ENCODE measurements at places on chromosomes 5 and 9.

DNA sequence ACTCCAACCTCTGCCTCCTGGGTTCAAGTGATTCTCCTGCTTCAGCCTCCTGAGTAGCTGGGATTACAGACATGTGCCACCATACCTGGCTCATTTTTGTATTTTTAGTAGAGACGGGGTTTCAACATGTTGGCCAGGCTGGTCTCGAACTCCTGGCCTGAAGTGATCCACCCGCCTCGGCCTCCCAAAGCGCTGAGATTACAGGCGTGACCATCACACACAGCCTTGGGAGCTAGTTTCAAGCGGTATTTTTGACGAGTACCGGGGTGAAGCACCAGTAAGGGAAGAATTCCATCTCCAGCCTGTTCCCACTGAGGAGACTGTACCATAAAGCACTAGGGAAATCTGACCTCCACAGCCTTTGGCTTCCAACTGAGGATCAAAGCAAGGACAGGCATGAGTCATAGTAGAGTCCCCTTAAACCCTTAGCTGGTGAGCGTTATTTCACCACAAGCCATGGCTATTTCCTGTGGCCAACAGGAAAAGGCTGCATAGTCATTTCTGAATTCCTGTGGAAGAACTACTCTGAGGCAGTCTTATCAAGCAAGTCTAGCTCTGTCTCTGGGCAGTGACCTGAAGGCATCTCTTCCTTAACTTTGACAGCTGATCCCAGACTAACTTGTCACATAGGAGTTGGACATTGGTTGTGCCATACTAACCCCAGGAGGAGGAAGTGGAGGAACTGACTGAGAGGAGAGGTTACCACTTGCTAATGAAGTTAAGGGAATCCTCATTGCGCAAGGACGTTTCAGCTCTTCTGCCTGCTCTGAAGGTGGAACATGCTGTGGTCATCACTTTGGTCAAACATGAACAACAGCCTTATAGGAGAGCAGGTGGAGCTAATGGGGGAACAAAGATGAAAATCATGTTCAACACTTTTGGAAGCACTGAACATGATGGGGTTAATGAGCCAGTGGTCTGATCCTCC, 85.8 kb upstream of the DMRT1 start:
- DNase-seq: peak; percentile 94

- DNase-seq: peak; percentile 51
Measured at GRCh38 chr5:120767178-120767820, 303.2 kb downstream of the PRR16 start.

DNA sequence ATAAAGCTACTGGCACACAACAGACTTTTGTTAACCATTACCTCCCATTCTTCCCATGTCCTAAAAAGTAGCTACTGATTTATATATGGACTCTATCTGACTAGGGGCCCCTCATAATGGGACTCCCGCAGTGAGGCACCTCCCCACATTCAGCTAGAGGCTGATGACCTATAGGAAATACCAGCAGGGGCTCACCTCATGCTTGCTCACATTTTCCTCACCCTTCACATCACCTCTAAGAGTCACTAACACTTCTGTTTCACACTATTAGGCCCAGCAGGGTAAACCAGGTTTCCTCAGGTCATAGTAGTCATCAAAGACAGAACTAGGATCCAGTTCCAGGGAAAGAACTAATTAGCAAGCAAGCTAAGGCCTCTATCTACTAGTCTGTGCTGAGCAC, 60.7 kb downstream of the PRELID2 start:
- DNase-seq: peak; percentile 33

- DNase-seq: peak; percentile 25
Measured at GRCh38 chr9:120393386-120394057, 186.4 kb downstream of the CDK5RAP2 start.

DNA sequence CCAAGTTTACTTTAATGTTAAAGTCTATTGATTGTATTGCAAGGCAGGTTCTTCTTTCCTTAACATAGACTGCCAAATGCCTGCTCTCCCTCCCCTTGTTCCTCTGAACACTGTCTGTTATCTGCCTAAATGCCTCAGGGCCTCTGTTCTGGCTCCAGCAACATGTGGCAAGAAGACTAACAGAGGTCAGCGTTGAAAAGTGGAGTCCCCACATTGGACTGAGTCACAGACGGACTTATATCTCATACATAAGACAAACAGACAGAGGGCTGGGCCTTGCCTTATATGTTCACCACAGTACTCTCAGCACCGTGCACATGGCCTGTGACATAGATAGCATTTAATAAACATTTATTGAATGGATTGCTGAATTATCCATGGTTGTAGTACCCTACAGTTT, 91.4 kb downstream of the TSSK1B start:
- no peak for DNase-seq

DNA sequence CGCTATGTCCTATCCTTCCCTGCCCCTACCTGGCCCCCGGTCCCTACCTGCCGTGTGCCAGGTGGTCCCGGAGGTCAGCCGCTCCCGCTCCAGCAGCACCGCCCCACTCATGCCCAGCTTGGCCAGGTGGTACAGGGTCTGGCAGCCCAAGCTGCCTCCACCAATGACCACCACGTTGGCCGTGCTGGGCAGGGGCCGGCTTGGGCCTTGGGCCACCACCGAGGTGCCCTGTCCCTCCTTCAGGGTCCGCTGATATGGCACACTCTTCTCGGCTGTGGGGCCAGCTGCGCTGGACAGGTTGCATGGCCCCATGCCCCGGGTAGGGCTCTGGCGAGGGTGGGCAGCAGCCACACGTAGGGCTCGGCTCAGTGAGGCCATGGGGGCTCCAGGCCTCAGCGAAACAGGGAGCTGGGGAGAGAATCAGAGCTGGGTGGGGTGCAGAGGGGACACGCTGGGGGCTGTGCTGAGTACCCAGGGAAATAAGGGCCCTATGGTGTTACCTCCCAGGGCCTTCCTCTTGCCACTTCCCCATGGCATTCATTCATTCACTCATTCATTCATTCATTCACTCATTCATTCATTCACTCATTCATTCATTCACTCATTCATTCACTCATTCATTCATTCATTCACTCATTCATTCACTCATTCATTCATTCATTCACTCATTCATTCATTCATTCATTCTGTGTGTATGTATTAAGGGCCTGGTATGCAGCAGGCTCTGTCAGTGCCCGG, 4.2 kb downstream of the SARDH start:
- DNase-seq: no peak

DNA sequence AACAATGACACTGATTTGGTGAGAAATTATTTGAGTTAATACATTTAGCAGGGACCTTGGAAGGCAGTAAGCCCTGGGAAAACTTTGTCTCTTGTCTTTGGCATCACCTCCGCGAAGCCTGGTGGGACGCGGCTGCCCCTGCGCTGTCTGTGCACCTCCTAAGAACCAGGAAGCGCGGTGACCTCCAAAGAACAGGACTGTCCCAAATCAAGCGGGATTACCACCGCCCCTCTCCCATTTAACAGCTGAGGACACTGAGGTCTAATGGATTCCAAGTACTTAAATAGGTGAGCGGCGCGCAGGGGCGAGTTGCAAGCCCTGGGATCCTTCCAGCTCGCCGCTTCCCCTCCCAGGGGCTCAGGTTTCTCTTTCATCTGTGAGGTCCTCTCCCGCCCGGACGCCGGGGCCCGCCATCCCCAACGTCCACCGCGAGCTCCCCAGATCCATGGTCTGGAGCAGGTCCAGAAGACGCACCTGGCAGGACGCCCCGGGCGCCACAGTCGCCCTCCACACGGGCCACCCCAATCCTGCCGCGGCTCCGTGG, 432 bp downstream of the STARD4 start:
- DNase-seq: no peak

Measured in renal cortical epithelial cell (primary cell).